Ovary (tissue), 10 donors: ENCODE measurements at places on chromosomes 16 and 17. TPM values are rescaled to one million over a fixed set of nuclear protein-coding genes. Genes with fewer than 3 reads are reported as not detected.

MFAP4 gene
- total RNA-seq: 204 TPM

KCNJ2 gene
- 3.6 TPM for total RNA-seq

VMO1 gene
- 0.78 TPM for total RNA-seq

CBFB gene
- 58.3 TPM for total RNA-seq

- no peak for DNase-seq
- H3K27ac ChIP-seq: no peak overlapping the region
- no peak overlapping the region for H3K4me3 ChIP-seq
- H3K4me1 ChIP-seq: peaks cover 6% of the 10 kb centered on the region
Measured at GRCh38 chr16:19753815-19754643, 36.0 kb downstream of the IQCK start.

- H3K4me3 ChIP-seq: no peak overlapping the region
- no peak overlapping the region for H3K27ac ChIP-seq
- H3K27me3 ChIP-seq: no peaks in the 10 kb centered on the region
- DNase-seq: no peak
- no peaks in the 10 kb centered on the region for H3K4me1 ChIP-seq
Measured at GRCh38 chr17:28882154-28882895, 15.2 kb downstream of the FLOT2 start.

- H3K4me3 ChIP-seq: peak overlapping the region; percentile 92
- no peak for DNase-seq
- H3K4me1 ChIP-seq: peaks cover 14% of the 10 kb centered on the region
- peak overlapping the region; percentile 89 for H3K27ac ChIP-seq
- H3K27me3 ChIP-seq: no peaks in the 10 kb centered on the region
- H3K36me3 ChIP-seq: no peaks in the 10 kb centered on the region
Measured at GRCh38 chr16:1963806-1964505, 670 bp downstream of the RPS2 start.
